ENCODE measurements at places on chromosomes 2 and 18.

- DNase-seq, result peak; percentile 7
These were observed 6.8 kb downstream of the SCTR start for GRCh38 chr2:119517433-119517832.

- DNase-seq, result no peak
These were observed 155.6 kb upstream of the DNMT3A start for GRCh38 chr2:25497229-25497917.

DNA sequence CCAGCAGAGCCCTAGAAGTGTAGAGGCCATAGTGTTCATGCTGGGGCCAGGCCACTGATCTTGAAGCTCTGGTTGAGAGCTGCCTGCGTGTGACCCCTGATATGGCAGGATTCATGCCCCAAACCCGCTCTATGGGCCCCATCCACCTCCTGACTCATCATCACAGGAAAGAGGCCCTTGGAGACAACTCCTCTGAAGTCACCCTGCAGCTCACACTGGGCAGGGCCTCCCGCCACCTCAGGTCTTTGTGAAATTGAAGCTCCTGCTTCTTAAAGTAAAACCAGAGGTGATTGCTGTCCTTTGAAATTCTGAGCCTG lies 12.0 kb upstream of the TUBB6 start:
- no peak for DNase-seq

GRCh38 chr2:226124548-226125011 lies 675.0 kb downstream of the IRS1 start:
- no peak for DNase-seq

DNA sequence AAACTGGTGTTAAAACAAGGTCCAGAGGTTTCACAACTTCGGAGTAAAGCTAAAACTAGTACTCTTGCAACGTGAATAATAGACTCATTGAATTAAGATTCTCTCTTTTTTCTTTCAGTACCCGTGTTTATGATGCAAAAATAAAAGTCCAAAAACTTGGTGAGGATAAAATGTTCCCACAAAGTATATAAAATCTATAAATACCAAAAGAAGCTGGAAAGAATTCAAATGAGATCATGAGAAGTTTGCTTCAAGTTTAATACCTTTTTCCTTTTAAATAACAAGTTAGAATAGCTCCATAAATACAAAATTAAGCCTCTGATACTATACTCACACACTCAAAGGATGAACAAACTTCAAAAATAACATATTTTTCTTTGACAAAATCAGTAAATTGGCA lies 34.0 kb downstream of the METTL4 start:
- DNase-seq, result no peak

Measured in stimulated activated CD4-positive, alpha-beta T cell treated with anti-CD3 and anti-CD28 coated beads, Interleukin-15, amount 100 ng/mL, for 1 hour (primary cell).